ENCODE measurements at places on chromosomes 4 and X. TPM values are rescaled to one million over a fixed set of nuclear protein-coding genes. Genes with fewer than 3 reads are reported as not detected.

The MAGEE1 gene
- total RNA-seq = 3.0 TPM

The BEX5 gene
- total RNA-seq = 1.9 TPM

The DRD5 gene
- not detected for total RNA-seq

The SLIT2 gene
- total RNA-seq = not detected

The SHROOM4 gene
- not detected for total RNA-seq

The PLRG1 gene
- total RNA-seq = 122 TPM

The ANK2 gene
- 0.63 TPM for total RNA-seq

The FHL1 gene
- total RNA-seq = 7.0 TPM

The EMCN gene
- total RNA-seq = not detected

The TMSB15A gene
- not detected for total RNA-seq

The PLP1 gene
- total RNA-seq = not detected

The FOXP3 gene
- 16.1 TPM for total RNA-seq
